ENCODE measurements at places on chromosomes 5 and 9. TPM values are rescaled to one million over a fixed set of nuclear protein-coding genes. Genes with fewer than 3 reads are reported as not detected.

The C9orf153 gene
- total RNA-seq = not detected

DNA sequence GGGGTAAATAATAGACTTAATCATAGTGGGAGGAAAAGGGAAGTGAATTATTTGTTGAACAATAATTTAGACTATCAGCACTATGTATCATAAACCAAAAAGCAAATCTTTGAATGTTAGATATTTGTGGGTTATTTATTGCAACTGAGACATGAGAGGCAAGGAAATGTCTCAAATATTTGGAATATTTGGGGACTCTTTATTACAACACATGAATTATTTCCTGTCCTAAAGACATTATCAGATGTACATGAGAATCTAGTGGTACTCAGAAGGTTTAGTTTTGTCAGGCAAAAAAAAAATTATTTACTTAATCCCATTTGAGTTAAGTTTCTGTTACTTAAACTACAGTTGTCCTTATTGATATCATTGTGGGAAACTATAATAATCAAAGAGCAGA lies 91.1 kb downstream of the TLR4 start:
- no peak for DNase-seq

DNA sequence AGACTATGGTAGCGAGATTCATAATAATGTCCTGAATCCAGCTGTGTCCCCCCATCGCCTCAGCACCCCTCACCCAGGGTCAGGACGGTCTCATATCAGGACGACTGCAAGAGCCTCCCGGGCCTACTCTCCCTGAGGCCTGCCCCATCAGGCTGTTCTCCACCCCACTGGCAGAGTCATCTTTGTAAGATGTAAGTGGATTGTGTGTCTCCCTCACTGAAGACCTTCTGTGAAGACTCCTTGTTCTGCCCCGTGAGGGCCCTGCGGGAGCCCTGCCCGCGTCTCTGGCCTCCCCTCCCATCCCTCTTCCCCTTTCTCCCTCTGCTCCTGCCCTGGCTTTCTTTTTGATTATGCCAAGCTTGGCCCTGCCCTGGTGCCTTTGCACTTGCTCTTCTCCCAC lies 43.9 kb upstream of the SAP30L start:
- no peak for DNase-seq

GRCh38 chr5:168851902-168852321 lies 272.7 kb upstream of the PANK3 start:
- peak; percentile 85 for DNase-seq

DNA sequence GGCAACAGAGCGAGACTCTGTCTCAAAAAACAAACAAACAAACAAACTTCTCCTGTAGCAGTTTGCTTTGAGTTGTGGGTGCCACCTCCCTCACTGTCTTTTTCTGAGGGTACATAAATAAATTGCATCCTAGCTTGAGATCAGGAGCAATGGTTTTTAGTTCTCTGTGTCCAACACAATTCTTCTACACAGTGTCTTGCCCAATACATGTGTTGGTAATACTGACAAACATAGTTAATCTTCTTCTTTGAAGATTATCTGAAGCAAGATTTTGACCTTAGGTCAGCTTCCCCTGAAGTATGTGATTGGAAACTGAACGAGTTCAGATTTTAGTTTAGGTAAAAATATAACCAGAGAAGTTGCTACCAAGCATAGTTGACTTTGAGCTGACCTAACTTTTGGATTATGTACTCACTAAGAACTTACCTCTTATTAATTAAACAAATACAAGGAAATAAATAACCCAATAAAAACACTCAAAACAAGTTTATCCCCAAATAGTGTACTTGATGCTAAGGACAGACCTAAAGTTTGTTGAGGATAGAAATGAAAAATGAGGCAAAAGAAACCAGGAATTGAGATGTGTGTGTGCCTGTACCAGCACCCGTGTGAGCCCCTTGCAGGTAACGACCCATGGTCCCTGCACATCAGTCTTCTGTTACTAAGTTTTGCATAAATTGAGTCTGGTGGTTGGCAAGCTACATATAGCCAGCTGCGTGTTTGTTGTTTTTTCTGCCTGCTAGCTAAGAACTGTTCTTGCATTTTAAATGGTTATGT lies 16.2 kb downstream of the TJP2 start:
- DNase-seq = no peak

- no peak for DNase-seq
These were observed 446.4 kb downstream of the RASEF start for GRCh38 chr9:82616545-82616944.

GRCh38 chr5:88841212-88841611 lies 41.8 kb downstream of the MEF2C start:
- no peak for DNase-seq

The PRLR gene
- 0.12 TPM for total RNA-seq

DNA sequence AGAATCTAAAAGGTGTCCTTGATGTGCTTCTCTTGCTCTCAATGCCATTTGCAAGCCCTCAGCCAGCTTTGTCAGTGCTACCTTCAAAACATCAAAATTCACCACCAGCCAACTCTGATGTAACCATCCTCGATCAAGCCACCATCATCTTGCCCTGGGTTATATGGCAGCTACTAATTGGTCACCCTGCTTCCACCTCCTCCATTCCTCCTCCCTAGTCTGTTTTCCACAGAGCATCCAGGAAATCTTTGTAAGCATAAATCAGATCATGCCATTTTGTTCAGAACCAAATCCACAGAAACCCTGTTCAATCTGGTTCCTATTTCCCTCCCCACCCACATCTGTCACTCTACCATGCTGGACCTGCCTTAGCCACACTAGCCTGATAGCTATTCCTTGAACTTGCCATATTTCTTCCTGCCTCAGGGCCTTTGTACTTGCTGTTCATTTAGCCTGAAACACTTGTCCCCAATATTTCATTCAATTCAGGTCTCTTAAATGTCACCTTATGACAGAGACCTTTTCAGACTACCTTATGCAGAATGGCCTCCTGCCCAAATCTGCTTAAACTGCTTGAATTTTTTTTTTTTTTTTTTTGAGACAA lies 1.9 kb upstream of the B4GALT1 start:
- no peak for DNase-seq

- DNase-seq = no peak
These were observed 23.5 kb downstream of the PDGFRB start for GRCh38 chr5:150131978-150132694.

GRCh38 chr5:139361835-139362429 lies 20.3 kb downstream of the PAIP2 start:
- no peak for DNase-seq

The LCP2 gene
- 2.7 TPM for total RNA-seq

GRCh38 chr9:136160381-136160841 lies 41.7 kb upstream of the TMEM250 start:
- no peak for DNase-seq

DNA sequence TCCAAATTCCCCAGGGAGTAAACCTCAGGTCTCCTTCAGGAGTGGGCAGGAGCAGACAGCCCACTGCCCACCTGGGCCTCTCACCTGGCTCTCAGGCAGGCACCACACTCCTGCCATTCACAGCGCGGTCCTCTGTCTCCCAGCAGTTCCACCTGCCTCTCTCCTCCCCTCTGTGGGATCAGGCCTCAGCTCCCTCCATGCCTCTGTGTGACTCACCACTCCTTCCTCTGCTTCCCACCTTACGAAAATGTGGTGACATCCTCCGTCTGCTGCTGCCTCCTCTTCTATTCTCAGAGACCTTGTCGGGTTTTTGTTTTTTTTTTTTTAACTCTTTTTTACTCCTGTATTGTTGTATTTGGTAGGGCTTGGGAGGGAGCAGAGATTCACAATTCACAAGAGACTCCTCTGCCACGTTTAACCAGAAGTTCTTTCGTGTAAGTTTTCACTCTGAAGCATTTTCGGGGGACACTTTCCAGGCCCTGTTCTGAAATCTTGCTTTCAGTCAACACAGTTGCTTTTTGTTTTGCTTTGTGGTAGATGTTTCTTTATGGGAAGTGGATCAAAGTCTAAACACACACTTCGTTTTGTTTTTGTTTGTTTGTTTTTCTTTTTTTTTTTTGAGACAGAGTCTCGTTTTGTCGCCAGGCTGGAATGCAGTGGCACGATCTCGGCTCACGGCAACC lies 21.1 kb upstream of the CDKN2AIPNL start:
- DNase-seq = no peak

- DNase-seq = peak; percentile 2
These were observed 189.5 kb upstream of the TYRP1 start for GRCh38 chr9:12503606-12504122.

GRCh38 chr5:158423623-158424200 lies 564.8 kb upstream of the CLINT1 start:
- no peak for DNase-seq

The CER1 gene
- total RNA-seq = not detected

The DRD1 gene
- 0.25 TPM for total RNA-seq

DNA sequence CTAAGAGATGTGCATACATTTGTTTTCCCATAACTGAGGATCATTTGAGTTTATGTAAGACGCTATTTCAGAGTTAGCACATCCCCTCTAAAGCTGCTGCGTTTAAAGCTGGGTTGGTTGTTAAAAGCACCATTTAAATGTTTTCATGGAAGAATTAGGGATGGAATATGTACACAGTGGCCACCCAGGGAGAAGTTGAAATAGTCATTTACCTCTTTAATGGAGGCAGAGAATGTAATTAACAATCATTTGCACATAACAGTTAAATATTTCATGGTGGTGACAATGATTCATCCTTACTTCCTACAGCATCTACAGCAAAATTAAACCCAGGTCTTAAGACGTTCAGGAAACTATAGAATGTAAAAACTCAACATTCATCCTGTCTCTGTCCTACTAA lies 100.3 kb downstream of the KIF4B start:
- DNase-seq = no peak

The TMEM174 gene
- not detected for total RNA-seq

The FOXD4L3 gene
- not detected for total RNA-seq

- no peak for DNase-seq
These were observed 496.8 kb downstream of the MAT2B start for GRCh38 chr5:164002214-164002613.

GRCh38 chr9:122134822-122135528 lies 24.6 kb downstream of the NDUFA8 start:
- DNase-seq = no peak

The PCDH12 gene
- total RNA-seq = not detected

All from H4 (cell line).